Pancreas (tissue), 10 donors: ENCODE measurements at places on chromosomes 6 and 20.

- H3K4me1 ChIP-seq, result no peaks in the 10 kb centered on the region
- no peaks in the 10 kb centered on the region for H3K36me3 ChIP-seq
- H3K27ac ChIP-seq, result no peak overlapping the region
- H3K4me3 ChIP-seq, result no peak overlapping the region
Observed at GRCh38 chr20:58810116-58810878, 40.4 kb downstream of the GNAS-AS1 start.

GRCh38 chr20:35615667-35616464, at the start of gene SPAG4:
TSS of gene SPAG4 (plus strand) at chr20:35615829. CDS start at chr20:35616004, 175 bp downstream.
- H3K4me1 ChIP-seq, result peaks cover 3% of the 10 kb centered on the region
- H3K27ac ChIP-seq, result peak within 1 kb of the TSS; percentile 87
- no peaks in the 10 kb centered on the region for H3K27me3 ChIP-seq
- H3K4me3 ChIP-seq, result peak within 1 kb of the TSS; percentile 40
- DNase-seq, result peak; percentile 100
- no peaks in the 10 kb centered on the region for H3K36me3 ChIP-seq

DNA sequence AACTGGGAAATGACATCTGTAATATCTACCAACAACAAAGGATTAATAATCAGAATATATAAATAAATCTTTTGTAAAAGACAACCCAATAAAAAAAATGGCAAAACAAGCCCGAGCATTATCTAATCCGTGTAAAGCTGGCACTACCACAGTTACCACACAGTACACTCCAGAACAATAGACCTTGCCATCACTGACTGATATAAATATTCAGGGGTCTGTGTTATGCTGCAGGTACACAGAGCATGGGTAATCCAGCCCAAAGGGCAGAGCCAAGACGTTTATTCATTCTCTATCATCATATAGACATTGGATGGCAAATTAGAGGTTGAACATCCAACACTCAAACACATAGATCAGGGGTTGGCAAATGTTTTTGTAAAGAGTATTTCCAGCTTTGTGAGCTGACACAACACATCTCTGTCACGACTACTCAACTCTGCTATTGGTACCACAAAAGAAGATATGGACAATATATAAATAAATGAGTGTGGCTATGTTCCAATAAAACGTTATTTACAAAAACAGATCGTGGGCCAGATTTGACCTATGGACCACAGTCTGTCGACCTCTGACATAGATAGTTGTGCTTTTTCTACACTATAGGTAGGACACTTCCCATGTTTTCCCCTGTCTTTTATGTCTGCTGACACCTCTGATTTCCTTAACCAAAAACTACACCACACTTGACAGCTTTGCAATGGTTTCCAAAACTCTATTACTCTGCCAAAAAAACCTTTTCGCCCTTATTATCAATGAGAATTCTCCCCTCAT, 4.5 kb downstream of the NCOA6 start:
- no peaks in the 10 kb centered on the region for H3K36me3 ChIP-seq
- H3K27me3 ChIP-seq, result no peaks in the 10 kb centered on the region
- H3K27ac ChIP-seq, result no peak overlapping the region
- H3K4me3 ChIP-seq, result no peak overlapping the region
- peaks cover 27% of the 10 kb centered on the region for H3K4me1 ChIP-seq

GRCh38 chr20:3276680-3277015, 37.7 kb upstream of the SLC4A11 start:
- no peaks in the 10 kb centered on the region for H3K4me1 ChIP-seq
- H3K27me3 ChIP-seq, result no peaks in the 10 kb centered on the region
- DNase-seq, result no peak
- H3K27ac ChIP-seq, result no peak overlapping the region
- H3K4me3 ChIP-seq, result no peak overlapping the region
- peaks cover 3% of the 10 kb centered on the region for H3K36me3 ChIP-seq

- peak overlapping the region; percentile 71 for H3K27ac ChIP-seq
- H3K36me3 ChIP-seq, result no peaks in the 10 kb centered on the region
- DNase-seq, result no peak
- H3K4me1 ChIP-seq, result no peaks in the 10 kb centered on the region
- H3K4me3 ChIP-seq, result peak overlapping the region; percentile 71
Observed at GRCh38 chr6:32188381-32189068, 1.5 kb downstream of the PBX2 start.

DNA sequence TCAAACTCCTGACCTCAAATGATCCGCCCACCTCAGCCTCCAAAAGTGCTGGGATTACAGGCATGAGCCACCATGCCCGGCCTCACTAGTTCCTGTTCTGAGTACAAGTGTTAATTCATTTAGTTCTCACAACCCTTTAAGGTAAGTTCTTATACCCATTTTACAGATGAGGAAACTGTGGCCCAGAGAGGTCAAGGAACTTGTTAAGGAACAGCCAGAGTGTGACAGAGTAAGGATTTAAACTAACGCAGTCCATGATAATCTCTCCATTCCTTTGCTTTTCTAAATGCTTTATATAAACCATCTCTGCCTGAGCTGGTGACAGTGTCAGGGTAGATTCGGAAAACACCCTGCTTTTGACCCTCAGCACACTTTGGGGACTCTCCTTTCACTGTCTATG, 13.3 kb downstream of the FITM2 start:
- H3K4me1 ChIP-seq, result no peaks in the 10 kb centered on the region
- no peak for DNase-seq
- no peak overlapping the region for H3K27ac ChIP-seq
- no peaks in the 10 kb centered on the region for H3K27me3 ChIP-seq
- H3K4me3 ChIP-seq, result no peak overlapping the region
